Brain (organoid and tissue), 16 donors: ENCODE measurements at places on chromosomes 7 and 10.

DNA sequence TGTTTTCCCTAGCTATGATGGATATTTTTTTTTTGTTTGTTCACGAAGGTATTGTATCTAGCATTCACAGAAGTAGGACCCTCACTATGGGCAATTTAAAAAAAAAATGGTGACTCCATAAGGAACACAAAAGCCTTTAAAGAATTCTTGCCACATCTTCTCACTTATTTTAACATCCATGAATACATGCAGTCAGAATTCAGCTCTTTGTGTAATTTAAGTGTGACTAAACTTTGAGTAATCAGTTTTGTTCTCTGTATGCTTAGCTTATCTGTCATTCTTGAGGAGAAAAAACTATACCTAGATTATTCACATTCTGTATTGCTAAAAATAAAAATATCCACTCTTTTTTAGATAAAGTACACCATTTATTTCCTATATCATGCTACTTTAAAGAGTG, 313.2 kb upstream of the KCND2 start:
- DNase-seq, result no peak

GRCh38 chr7:150481922-150482321, 31.5 kb downstream of the GIMAP8 start:
- no peak for DNase-seq

GRCh38 chr7:78218876-78219275, 420.3 kb downstream of the PHTF2 start:
- no peak for DNase-seq

DNA sequence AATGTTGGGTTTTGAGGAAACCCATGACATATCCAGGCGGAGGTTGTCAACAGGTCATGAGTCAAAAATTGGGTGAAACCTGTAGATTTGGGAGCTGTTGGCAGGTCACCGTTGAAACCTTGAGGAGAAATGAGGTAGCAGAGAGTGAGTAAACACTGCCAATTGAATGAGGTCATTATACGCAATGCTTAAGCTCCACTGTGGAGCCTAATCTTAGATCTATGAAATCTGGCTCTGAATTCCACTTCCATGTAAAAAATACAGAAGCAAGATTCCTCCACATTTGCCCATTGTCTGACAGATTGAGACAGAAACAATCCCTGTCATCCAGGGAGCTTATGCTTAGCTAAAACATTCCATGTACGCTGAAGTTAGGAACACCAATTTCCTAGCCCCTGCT, 76.0 kb upstream of the IL6 start:
- DNase-seq, result no peak

DNA sequence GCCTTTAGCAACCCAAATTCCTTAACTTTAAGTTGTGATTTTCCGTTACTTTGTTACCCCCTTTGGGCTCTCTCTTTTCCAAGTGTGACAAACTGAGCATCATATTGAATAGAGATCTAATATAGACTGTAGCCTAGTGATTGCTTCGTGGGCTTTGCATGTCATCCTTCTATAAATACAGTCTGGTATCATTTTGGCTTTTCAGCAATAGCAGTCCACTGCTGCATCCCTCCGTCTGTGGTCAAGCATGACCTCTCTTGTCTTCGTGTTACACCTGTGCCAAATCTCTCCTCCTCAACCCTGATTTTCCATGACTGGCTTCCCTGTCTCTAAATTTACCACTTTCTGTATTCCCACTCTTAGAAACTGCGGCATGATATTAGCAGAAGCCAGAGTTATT, 53.8 kb upstream of the AGK start:
- DNase-seq, result no peak

- DNase-seq, result no peak
Measured at GRCh38 chr7:156667110-156667426, 26.5 kb downstream of the RNF32 start.

GRCh38 chr7:158143196-158144120, 444.2 kb downstream of the PTPRN2 start:
- DNase-seq, result no peak

DNA sequence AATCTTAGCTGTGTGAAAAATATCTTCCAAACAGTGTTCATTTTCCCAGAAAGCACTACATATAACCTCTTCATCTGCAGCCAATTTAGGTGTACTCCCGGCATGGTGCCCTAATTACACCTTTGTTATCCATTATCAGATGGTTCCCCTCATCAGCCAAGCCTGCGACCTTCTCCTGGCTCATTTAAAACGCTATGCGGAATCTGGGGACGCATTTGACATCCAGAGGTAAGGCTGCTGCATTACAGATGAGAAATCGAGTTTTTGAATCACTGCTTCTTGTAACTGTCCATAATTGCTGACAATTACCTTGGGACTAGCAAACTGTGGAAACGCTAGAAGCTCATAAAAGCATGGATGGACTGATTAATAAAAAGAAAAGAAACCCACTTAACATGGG, 109.5 kb downstream of the PARP12 start:
- DNase-seq, result no peak

DNA sequence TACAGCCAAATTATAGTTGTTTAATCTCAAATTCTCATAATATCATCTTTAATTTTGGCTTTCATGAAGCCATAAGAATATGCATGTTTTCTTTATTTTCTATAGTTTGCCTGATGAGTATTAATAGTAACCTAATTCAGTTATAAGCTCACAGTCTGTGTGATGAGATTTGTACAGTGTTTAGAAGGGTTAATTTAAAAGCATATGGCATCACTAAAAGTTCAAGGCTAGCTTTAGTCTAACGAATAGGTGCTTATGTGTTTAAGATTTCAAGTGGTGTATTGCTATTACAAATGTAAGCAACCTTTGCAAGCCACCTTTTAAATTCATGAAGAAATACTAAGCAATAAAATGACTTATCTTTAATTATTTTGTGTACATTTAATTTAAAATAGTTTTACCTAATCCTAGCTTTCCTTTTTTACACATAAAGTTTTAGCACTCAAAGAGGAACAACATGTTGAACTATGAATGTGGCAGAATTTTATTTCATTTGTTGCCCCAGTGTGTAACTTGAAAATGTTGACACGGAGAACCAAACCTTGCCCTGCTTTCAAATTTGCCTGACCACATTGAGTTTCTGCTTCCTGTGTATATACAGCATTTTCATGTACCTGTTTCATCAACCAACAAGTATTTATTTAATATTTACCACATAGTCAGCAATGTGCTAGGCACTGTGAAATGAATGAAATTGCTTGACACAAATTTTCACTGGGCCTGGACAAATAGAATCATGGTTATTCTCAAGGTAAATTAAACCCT, 41.5 kb downstream of the TET1 start:
- peak; percentile 22 for DNase-seq

- no peak for DNase-seq
Measured at GRCh38 chr7:80781146-80781545, 137.7 kb downstream of the SEMA3C start.

- DNase-seq, result no peak
Measured at GRCh38 chr7:127986581-127987521, 44.4 kb downstream of the LRRC4 start.

DNA sequence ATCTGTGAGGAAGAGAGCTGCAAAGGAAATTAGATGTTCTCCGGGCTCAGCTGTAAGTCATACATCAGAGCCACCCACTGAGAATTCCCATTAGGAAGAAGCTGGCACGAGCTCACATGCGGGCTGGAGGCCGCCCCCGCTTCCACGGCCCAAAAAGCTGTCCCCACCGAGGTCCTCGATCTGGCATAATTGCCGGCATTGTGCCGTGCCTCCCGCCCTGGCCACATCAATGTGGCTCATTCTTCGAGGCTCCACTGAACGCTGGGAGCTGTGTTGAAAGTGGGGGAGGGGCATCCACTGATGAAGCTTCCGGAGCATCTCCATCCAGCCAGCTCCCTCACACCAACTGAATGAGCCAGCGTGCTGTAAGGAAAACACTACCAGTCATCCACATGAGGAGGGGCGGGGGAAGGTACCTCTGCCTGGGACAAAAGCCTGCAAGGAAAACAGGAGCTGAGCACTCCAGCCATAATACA, 173.1 kb downstream of the PTPRN2 start:
- DNase-seq, result peak; percentile 97

DNA sequence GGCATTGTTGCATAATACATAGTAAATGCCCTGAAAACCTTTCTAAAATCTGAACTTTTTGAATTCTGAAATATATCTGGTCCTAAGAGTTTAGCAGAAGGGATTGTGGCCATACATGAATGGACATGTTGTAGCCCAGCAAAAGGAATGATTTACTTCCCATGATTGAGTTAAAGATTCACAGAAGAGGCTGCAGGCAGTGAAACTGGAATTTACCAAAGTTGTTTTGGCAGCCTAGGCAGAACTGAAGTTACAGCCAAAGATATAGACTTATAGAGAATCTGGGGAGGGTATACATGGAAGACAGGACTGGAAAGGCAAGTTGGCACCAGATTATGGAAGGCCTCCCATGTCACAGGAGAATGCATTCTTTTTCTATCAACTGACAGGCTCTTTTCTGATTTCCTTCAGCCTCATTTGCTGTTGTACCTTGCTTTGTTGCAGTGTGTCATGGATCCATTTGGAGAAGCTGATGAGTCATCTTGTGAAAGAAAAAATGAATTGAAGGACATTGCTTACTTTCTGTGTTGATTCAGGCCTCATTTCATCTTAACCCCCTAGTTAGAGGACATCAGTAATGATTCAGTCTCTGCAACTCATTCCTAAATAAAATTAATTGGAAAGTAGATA, 356.2 kb upstream of the LRGUK start:
- DNase-seq, result no peak

GRCh38 chr10:62109587-62110293, 158.9 kb downstream of the RTKN2 start:
- no peak for DNase-seq

DNA sequence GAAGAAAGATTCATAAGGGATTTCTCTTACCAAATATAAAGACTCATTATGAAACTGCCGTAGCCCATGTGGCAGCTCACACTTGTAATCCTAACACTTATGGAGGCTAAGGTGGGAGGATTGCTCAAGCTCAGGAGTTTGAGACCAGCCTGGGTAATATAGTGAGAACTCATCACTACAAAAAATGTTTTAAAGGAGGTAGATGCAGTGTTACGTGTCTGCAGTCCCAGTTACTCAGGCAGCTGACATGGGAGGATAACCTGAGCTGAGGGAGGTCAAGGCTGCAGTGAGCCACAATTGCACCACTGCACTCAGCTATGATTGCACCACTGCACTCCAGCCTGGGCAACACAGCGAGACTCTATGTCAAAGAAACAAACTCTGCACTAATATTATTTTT, 18.1 kb upstream of the DNA2 start:
- no peak for DNase-seq

- peak; percentile 59 for DNase-seq
Measured at GRCh38 chr10:121732656-121733445, 134.6 kb upstream of the FGFR2 start.

GRCh38 chr10:130243015-130243414, 106.8 kb downstream of the GLRX3 start:
- no peak for DNase-seq

- DNase-seq, result peak; percentile 55
Measured at GRCh38 chr10:103676058-103676785, 179.2 kb downstream of the SH3PXD2A start.

DNA sequence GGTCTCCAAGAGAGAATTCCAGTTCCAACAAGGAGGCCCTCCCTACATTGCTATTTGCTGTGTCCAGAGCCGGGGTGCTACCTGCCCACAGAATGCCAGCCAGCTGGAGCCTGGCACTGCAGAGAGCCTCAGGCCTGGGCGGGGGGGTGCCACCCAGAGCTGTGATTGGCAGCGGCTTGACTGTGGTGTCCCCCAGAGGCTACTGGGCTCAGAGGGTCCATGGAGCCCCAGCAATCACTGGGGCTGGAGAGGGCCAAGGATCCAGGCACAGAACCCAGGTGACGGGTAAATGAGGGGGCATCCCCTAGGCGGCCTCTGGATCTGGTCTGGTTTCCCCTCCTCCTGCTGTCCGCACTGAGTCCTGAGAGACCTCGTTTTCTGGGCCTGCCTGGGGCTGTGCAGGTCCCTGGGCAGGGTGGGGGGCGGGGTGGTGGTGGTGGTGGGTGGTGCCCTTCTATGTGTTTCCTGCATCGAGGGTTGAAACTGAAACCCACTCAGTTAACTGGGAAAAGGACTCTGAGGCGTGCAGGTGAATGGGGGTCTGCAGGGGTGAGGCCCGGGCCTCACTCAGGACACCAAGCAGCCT, 12.6 kb downstream of the DPYSL4 start:
- no peak for DNase-seq

GRCh38 chr7:108136191-108136688, 6.1 kb upstream of the LAMB4 start:
- no peak for DNase-seq

GRCh38 chr10:71087622-71088021, 124.7 kb upstream of the UNC5B start:
- DNase-seq, result no peak

GRCh38 chr7:144656965-144657517, 178.8 kb downstream of the TPK1 start:
- peak; percentile 28 for DNase-seq
